Stimulated activated CD4-positive, alpha-beta T cell treated with anti-CD3 and anti-CD28 coated beads, Interleukin-12 subunit alpha, Interleukin-12 subunit beta, amount 100 ng/mL, for 24 hours (primary cell): ENCODE measurements at places on chromosomes 16 and 17.

DNA sequence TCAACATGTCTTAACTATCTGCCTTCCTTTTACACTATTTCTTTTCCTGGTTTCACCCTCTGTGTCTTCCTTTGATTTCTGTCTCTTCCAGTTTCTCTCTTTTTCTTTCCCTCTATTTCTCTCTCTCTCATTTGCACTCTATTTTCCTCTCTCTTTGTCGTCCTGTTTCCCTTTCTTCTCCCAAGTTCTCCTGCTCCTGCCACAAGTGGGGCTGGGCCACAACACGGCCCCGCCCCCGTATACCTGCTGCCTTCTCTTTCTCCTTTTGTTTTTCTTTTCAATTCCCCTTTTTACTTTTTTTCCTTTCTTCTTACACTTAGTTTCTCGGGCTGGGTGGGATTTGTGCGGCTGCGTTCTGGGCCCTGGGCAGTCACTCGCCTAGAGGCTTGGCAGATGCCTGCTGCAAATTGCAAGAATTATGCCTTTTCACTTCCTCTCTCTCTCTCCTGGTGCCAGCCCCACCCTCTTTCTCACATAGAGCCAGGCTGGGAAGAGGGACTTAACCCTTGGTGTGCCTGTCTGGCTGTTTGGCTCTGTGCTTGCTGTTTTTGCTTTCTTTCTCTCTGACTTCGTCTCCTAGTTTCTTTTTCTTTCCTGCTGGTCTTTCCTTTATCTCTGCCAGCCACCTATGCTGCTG lies 2139.4 kb downstream of the TP53TG3F start:
- no peak for DNase-seq

DNA sequence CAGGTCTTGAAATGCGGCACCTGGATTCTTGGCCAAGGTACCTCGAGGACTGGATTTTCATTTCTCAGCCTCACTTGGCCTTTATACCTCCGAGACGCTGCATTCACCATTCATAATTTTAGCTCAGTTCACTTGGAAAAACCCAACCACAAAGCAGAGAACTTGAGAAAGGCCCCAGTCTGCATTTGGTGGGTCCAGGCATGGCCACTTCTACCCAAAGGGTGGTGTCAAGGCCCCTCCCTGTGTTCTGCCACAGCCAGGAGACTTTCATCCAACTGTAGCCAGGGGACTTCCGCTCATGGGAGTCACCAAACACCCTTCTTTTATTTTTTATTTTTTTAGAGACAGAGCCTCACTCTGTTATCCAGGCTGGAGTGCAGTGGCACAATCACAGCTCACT lies 14.7 kb upstream of the TVP23A start:
- no peak for DNase-seq

DNA sequence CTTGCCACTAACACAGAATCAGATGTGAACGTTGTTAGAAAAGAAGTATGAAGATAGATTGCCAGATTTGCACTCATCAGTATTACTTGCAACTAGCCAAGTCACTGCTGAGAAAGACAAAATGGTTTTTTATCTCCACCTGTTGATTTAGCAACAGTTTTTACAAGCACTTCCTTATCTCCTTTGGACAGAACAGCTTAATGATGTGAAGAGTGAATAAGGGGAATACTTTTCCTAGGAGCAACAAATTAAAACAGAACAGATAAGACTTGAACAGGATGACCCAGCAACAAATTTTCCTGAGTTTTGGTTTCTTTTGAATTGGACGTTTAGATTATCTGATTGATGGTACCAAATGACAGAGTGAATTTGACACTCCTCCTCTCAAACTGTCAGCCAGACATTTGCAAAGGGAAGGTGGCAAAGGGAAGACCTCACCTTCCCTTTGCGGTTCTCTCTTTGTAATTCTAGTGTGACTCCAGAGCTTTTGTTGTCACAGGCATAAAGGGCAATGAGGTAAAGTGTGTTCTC lies 130.6 kb downstream of the NLK start:
- DNase-seq = no peak

- no peak for DNase-seq
Observed at GRCh38 chr17:17467720-17468119, 9.1 kb upstream of the MED9 start.

GRCh38 chr16:7755347-7755882 lies 422.8 kb downstream of the RBFOX1 start:
- no peak for DNase-seq

GRCh38 chr16:64882078-64882784 lies 239.6 kb downstream of the CDH11 start:
- DNase-seq = no peak

- DNase-seq = no peak
Observed at GRCh38 chr16:63361032-63361624, 1324.9 kb upstream of the CDH8 start.

DNA sequence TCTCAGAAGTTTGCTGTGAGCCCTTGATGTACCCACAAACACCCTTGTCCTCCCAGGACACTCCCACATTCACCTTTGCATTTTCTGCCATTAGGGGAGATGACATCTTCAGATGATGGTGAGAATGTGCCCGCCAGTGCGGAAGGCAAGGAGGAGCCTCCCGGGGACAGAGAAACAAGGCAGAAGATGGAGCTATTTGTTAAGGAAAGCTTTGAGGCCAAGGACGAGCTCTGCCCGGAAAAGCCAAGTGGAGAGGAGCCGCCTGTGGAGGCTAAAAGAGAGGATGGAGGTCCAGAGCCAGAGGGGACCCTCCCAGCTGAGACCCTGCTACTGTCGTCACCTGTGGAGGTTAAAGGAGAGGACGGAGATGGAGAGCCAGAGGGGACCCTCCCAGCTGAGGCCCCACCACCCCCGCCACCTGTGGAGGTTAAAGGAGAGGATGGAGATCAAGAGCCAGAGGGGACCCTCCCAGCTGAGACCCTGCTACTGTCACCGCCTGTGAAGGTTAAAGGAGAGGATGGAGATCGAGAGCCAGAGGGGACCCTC lies 17.0 kb downstream of the TAF1C start:
- no peak for DNase-seq
